Body of pancreas (tissue), 4 donors: ENCODE measurements at places on chromosomes 13 and 19.

- no peak for DNase-seq
These were observed 10.7 kb downstream of the EPSTI1 start for GRCh38 chr13:42981317-42981716.

DNA sequence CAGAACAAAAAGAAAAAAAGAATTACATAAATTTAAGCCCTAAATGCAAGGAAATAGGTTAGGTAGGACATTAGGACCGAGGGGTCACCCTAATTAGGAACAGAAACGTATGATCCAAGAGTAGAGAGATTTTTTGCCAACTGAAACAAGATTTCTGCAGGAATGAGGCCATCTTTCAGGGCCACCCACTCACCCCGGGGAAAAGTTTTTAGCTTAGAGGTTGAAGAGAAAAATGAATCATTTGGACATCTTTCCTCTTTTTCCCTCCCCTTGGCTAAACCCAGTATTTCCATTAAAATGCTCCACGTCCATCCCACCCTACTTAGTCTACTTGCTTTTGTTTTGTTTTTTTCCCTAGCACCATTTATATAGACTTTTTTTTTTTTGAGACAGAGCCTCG, 10.6 kb upstream of the PNMA8A start:
- peak; percentile 13 for DNase-seq

DNA sequence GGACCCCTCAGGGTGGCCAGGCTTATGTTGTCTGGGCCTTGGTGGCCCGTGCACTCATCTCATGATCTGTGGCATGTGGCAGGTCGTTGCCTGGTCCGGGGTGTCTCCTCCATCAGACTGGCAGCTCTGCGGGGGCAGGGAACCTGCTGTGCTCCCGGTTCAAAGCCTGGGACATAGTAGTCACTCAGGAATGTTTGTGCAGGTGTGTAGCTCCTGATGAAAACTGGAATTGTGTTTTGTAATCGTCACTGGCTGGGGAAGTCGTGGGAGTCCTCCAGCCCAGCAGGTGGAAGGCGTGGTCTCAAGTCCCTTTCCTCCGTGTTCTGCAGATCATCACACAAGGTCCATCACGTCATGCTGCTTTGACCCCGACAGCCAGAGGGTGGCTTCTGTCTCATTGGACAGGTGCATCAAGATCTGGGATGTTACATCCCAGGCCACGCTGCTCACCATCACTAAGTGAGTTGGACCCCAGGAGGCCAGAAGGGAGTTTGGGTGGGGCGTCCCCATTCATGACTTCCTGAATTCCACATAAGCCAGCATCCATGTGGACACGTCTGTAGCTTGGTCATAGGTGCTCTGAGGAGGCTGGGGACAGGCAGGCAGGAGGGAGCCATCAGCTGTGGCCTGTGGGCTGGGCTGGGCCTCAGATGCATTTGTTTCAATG, 19.1 kb downstream of the WDR88 start:
- no peak for DNase-seq

DNA sequence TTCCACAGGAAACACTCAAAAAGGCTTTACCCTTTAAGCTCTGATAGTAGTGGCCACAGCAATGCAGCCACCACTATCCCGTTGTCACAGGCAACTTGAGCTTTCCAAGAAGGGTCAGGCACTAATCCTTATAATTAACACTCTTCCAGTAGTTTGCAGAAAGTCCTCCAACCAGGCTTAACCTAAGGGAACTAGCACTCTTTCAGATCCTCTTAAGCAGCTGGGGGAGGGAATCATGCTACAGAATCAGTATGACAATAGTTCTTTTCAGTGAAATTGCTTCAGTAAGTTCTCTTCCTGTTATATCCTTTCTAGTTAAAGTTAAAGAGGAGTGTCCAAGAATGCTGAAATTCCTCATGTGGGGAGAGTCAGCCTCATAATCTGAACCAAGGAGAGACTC, 82.2 kb downstream of the TNFSF11 start:
- DNase-seq: no peak

DNA sequence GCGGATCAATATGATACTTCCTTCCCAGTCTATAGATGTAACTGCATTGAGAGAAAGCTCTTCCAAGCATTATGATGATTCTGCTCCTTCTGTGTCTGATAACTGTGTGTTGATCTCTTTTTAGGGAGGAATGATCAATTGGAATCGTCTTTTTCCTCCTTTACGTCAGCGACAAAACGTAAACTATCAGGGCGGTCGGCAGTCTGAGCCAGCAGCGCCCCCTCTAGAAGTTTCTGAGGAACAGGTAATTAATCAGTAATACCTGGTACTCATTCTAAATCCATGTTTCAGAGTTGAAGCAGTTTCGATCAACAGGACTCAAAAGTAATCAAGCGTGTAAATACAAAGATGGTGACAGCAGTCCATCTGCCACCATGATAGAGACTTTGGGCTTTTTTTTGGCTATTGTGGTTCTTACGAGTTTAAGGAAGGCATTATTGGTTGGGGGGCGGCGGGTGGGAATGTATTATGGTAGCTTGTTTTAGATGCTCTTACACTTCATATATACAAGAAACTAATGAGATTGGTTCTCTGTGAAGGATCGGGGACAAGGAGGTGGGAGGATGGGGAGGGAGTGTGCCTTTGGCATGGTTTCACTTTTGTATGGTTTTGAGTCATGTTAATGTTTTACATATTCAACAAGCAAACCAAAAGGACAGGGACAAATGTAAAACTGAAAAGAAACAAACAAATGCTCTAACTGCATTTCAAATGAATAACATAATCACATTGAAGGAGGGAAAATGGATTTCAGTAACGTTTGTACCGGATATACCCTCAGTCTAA, 60.7 kb upstream of the GPR183 start:
- no peak for DNase-seq

- no peak for DNase-seq
These were observed 44.7 kb downstream of the SMARCA4 start for GRCh38 chr19:11005521-11005920.

GRCh38 chr19:48798937-48799336, 11.9 kb downstream of the BCAT2 start:
- DNase-seq: no peak

DNA sequence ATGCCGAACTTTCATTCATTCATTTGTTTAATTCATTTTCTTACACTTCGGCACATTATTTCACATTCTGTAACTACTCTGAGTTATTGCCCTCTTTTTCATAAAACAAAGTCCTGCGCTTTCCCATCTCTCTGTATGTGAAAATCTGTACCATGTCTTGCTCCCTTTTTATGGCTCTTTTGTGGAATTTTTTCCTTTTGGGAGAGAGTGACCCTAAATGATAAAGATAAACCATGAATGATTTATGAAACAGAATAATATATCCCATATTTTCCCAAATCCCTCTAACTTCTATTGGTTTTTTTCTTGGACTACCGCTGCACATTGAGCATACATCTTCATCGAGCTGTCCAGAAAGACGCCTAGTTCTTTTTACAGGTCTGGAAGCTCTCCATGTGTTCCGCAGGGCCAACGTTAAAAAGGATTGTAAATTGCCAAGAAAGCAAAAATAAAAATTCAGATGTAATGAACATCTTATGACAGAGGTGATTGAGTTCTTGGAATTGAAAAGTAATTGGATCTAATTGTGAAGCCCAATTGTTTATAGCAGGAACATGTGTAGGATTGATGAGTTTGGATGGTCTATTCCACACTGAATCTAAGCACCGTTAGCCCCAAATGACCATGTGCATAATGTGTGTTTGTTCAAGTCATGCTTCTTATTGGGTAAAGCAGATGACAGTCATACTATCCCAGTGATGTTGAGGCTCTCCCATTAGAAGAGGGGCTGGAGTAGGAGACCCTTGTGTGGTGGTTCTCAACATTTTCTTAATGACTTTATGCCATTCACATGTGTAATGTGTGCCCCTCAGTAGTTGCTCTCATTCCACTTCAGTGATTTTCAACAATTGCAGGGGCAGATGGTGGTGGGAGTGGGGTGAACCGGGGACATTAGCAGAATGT, 378.9 kb downstream of the DLEU7 start:
- no peak for DNase-seq

GRCh38 chr13:78241278-78241919, 322.8 kb upstream of the EDNRB start:
- DNase-seq: peak; percentile 3

DNA sequence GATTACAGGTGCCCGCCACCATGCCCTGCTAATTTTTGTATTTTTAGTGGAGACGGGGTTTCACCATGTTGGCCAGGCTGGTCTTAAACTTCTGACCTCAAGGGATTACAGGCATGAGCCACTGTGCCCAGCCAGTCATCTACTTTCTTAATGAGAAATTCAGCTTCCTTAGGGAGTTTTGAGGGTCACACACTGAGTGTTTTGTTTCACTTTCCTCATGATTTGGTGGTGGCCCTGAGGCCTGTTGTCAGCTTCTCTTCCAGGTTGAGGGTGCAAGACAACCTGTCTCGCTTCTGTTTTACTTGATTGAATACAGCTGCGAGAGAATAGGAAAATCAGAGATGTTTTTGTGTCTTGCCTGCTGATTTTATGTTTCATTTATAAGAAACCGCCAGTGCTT, 9.9 kb downstream of the FRY start:
- DNase-seq: no peak

GRCh38 chr19:5541456-5541855, 26.3 kb downstream of the TINCR start:
- DNase-seq: no peak

DNA sequence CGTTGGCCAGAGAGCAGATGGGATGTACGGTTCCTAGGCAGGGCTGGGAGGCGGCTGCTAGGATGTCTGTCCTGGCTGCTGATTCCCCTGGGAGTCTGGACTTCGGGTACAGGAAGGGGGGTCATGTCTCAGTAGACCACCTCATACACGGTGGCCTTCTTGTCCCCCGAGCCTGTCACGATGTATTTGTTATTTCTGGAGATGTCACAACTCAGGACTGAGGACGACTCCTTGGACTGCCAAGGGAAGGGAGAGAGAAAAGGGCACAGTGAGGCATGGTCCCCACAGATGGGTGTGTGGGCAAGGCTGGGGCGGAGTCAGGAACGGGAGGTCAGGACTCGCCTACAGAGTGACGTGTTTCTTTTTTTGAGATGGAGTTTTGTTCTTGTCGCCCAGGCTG, 20.4 kb downstream of the TLE6 start:
- DNase-seq: no peak

GRCh38 chr19:38555200-38555599, 62.6 kb downstream of the MAP4K1 start:
- DNase-seq: no peak

GRCh38 chr13:84973661-84974060, 825.6 kb downstream of the SLITRK6 start:
- DNase-seq: no peak

GRCh38 chr13:22883262-22883840, 297.4 kb upstream of the SGCG start:
- DNase-seq: no peak

GRCh38 chr13:96503481-96503880, 413.6 kb downstream of the HS6ST3 start:
- no peak for DNase-seq

DNA sequence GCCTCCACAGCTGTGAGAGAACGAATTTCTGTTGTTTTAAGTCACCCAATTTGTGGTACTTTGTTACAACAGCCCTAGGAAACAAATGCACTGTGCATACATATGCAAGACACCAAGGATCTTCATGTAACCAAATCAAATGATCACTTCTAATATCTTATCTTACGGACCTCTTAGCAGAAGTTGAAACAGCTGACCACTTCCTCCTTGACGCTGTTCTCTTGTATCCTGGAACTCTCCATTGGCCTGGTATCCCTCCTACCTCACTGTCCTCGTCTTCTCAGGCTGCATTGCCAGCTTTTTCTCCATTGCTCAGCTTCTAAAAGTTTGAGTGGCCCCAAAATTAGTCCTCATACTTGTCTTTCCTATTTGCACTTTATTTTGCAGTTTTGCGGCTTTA, 200.4 kb downstream of the DLEU7 start:
- DNase-seq: no peak

GRCh38 chr19:493391-494170, 2.7 kb upstream of the MADCAM1 start:
- no peak for DNase-seq

DNA sequence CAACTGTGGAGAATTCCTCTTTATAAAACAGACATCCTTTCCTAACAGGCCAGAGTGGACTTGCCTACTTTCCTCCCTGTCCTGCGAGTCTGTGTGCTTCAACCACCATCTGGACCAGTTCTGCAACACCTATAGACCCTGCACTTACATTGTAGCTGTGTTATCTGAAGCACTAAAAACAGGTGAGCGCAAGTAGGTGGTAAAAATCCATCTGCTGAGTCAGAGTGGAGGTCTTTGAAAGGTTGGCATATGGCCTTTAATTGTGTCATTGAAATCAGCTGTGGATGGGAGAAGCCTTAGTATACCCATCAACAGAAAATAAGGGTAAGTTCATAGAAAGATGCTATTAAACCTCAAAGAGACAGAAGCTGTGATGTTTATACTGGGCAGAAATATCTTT, 7.6 kb upstream of the NALCN start:
- no peak for DNase-seq
